Stimulated activated CD4-positive, alpha-beta T cell treated with anti-CD3 and anti-CD28 coated beads, Interleukin-12 subunit alpha, Interleukin-12 subunit beta, amount 100 ng/mL, for 48 hours (primary cell): ENCODE measurements at places on chromosomes 13 and 19.

- no peak for DNase-seq
Measured at GRCh38 chr13:112624602-112625430, 36.9 kb upstream of the TUBGCP3 start.

- no peak for DNase-seq
Measured at GRCh38 chr19:56116606-56117005, 4.5 kb downstream of the ZNF787 start.

DNA sequence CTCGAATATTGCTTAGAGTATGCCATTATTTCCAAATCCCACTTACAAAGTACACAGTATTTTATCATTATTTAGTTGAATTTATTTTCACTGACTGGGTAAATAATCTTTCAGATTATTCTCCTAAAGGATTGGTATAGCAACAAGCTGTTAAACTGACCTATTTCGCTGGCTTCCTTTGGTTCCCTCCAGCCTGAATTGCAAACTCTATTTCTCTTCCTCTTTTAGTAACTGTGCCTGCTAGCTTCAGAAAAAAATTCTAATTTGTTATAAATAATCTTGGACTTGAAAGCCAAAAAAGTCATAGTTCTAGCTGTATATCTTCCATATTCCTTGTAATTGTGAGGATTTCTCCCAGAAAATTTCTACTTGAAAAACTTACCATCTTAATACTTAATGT is 15.0 kb upstream of the CCNA1 start:
- no peak for DNase-seq

- DNase-seq: no peak
Measured at GRCh38 chr13:73703606-73704005, 430.6 kb downstream of the KLF12 start.

GRCh38 chr19:58328999-58329398 is 2.2 kb downstream of the ZSCAN22 start:
- DNase-seq: no peak
